Dermis lymphatic vessel endothelial cell (primary cell): ENCODE measurements at places on chromosomes 16 and 17. TPM values are rescaled to one million over a fixed set of nuclear protein-coding genes. Genes with fewer than 3 reads are reported as not detected.

Gene CLEC3A
- not detected in 2 replicates for total RNA-seq

Gene ZSCAN10
- not detected in 2 replicates for total RNA-seq

Gene PTGES3L
- 0.09 and 0.11 TPM in 2 replicates for total RNA-seq

Gene TNS4
- not detected in 2 replicates for total RNA-seq

Gene DHX38
- total RNA-seq: 89.2 and 98.2 TPM in 2 replicates
